ENCODE measurements at places on chromosomes 3 and 15. TPM values are rescaled to one million over a fixed set of nuclear protein-coding genes. Genes with fewer than 3 reads are reported as not detected.

GRCh38 chr3:17052363-17052762 lies 167.6 kb downstream of the PLCL2 start:
- no peak for DNase-seq

- no peak for DNase-seq
Measured at GRCh38 chr3:62454916-62455315, 81.6 kb upstream of the FEZF2 start.

DNA sequence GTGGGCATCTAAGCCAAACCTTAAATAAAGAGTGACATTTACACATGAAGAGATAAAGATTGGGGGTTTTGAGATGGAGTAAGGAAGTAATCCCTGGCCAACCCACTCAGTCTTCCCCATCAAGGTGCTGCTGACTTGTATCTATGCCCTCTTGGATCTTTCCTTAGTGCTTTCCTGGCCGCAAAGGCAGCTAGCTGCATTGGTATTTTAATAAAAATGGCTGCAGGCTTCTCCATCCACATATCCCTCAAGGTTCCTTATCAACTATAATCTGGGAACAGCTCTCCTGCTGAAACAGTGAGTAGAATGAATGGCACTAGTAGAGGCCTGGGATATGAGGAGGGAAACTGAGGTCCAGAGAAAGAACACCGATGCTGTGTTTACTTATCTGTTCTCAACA lies 122.2 kb upstream of the ANKRD28 start:
- no peak for DNase-seq

DNA sequence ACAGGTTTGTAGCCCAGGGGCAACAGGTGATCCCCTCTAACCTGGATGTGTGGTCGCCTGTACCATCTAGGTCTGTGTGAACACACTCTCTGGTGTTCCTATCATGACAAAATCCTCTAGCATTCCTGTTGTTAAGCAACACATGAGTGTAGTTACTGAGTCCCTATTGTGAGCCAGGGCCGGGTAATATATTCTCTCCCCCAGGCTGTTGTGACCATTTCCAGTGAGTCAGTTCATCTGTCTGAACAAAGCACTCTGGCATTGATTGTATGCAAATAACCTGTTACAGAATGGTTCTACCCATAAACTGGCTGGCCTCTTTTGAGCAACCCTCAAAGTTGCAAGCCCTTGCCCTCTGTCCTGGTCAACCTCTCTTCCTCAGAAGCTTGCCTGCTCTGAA lies 2.6 kb upstream of the FLNB start:
- no peak for DNase-seq

DNA sequence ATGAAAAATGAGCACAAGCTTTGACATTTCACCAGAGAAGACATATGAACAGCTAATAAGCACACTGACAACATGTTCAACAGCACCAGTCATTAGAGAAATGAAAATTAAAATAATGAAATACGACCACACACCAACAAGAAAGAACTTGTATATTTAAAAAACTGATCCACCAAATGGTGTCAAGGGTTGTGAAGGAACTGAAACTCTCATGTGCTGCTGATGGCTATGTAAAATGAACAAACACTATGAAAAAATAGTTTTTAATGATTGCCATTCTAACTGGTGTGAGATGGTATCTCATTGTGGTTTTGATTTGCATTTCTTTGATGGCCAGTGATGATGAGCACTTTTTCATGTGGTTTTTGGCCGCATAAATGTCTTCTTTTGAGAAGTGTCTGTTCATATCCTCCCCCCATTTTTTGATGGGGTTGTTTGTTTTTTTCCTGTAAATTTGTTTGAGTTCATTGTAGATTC lies 193.8 kb downstream of the SCAPER start:
- DNase-seq, result no peak

GRCh38 chr15:91050128-91050455 lies 27.7 kb upstream of the VPS33B start:
- no peak for DNase-seq

DNA sequence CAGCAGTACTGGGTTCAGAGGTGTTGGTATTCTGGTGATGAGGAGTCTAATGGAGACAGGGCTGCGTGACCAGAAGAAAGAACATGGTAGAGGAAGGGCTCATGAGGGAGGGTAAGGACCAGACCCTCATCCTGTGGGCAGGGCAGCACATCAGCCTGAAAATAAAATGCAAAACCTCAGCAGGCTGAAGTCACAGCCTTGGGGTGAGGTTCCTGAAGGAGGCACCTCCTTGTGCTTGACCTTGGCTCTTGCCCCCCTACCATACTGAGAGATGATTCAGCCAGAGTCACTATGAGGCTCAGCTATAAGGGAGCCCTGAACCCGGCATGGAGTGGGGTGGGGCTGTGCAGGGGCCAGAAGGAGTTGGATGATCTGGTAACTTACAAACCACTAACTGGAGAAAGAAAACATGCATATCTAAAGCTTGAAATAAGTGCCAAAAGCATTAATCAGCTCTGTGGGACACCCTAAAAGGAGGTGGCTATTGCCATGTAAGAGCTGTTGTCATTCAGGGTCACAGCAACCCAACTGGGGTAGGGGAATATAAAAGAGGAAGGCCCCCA lies 60.2 kb downstream of the CORO2B start:
- no peak for DNase-seq

GRCh38 chr3:48088056-48088748 lies 72.0 kb upstream of the MAP4 start:
- no peak for DNase-seq

DNA sequence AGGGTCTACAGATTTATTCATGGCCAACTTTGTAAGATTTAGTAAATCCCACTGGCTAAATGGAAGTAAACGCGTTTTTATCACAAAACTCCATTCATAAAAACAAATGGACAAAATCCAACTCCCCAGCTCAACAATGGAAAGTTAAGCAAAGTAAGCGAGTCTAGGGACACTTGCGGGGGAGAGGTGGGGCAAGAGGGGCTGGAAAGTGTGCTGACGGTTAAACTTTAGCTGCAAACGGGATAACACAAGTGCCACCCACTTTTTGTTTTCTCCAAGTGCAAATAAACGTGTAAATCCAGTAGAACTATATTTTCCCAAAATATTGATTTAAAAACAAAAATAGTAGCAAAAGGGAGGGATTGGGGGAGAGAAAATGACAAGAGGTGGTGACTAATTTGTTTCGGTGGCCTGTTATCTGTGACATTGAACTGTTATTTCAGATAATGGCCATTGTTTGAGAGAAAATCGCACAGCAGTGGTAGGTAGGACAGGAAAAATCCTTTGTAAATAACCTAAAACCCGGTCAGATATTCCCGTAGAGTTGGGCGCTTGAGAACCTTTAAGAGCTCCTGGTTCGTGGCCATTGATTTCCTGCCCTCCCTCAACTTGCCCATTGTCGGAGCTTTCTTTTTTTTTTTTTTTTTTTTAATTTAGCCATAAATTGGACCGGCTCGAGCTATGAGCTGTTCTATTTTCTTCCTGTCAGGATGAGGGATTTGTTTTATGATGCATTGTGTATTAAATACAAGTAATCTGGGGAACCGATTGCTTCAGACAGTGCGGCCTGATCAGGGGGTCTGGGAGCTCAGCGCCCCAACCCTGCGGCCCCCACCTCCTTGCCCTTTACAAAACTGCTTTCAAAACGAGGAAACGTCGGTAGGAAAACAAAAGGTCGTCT lies 514.8 kb downstream of the MECOM start:
- DNase-seq, result peak; percentile 44

DNA sequence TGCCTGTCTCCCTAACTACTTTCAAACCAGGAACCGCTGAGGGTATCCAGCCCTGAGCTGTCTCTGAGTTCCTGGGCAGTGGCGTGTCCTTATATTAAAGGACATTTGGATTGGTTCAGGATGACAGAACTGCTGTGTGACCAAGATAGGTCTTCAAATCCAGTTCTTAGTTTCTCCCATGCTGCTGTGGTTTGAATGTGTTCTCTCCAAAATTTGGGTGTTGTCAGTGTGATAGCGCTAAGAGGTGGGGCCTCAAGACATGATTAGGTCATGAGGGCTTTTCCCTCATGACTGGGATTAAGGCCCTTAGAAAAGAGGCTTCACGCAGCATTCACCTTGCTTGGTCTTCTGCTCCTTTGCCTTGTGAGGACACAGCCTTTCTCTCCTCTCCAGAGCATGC lies 376.5 kb upstream of the TPM1 start:
- no peak for DNase-seq

The TXNRD3 gene
- total RNA-seq, result 4.5 TPM

The TTLL13 gene
- total RNA-seq, result 0.28 TPM

The SIDT1 gene
- 4.8 TPM for total RNA-seq

The CPNE9 gene
- not detected for total RNA-seq
